ENCODE measurements at places on chromosomes 12 and 14.

GRCh38 chr12:90069711-90070110, 361.1 kb upstream of the ATP2B1 start:
- no peak overlapping the region for H3K4me3 ChIP-seq
- no peak for DNase-seq
- H3K27ac ChIP-seq, result no peak overlapping the region
- H3K4me1 ChIP-seq, result no peaks in the 10 kb centered on the region

GRCh38 chr12:108572166-108572790, 9.9 kb downstream of the ISCU start:
- DNase-seq, result no peak
- H3K27me3 ChIP-seq, result no peaks in the 10 kb centered on the region
- peaks cover 18% of the 10 kb centered on the region for H3K36me3 ChIP-seq
- no peak overlapping the region for H3K27ac ChIP-seq
- no peak overlapping the region for H3K4me3 ChIP-seq

- no peak for DNase-seq
- H3K27ac ChIP-seq, result no peak overlapping the region
- H3K27me3 ChIP-seq, result no peaks in the 10 kb centered on the region
- peaks cover 10% of the 10 kb centered on the region for H3K4me1 ChIP-seq
These were observed 396.1 kb downstream of the RAD51B start for GRCh38 chr14:68215629-68216028.

DNA sequence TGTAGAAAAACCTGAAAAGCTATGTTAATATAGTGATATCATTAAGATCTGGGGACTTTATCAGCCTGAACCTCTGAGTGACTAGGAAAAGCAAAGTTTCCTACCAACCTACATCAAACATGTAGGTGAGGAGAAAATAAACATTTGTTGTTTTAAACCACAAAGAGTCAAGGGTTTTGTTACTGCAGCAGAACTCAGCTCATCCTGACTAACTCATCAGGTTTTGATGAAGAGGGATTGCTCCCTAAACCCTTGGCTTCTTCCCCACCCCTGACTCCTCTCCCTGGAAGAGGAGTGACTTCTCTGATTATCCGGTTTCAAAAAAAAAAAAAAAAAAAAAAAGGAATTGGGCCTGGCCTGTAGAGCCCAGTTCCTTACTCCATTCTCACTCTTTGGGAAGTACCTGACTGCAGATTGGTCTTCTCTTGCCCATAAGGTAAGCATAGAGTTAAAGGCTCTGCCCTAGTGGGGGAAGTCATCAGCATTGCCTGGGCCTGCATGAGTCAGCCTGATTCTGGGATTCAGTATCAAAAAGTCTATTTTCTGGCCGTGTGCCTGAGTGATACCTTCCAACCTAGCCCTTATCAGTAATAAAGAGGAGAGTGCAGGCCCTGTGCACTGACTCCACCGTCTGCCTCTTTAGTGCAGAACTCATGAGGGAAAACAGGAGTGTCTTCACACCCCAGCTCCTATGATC, 16.9 kb downstream of the BDKRB1 start:
- H3K36me3 ChIP-seq, result no peaks in the 10 kb centered on the region
- no peak overlapping the region for H3K4me3 ChIP-seq
- no peaks in the 10 kb centered on the region for H3K4me1 ChIP-seq
- H3K27me3 ChIP-seq, result no peaks in the 10 kb centered on the region
- no peak overlapping the region for H3K27ac ChIP-seq

GRCh38 chr12:90683871-90684270, 271.1 kb downstream of the CCER1 start:
- no peak overlapping the region for H3K4me3 ChIP-seq
- H3K36me3 ChIP-seq, result no peaks in the 10 kb centered on the region
- H3K27ac ChIP-seq, result no peak overlapping the region
- DNase-seq, result no peak

DNA sequence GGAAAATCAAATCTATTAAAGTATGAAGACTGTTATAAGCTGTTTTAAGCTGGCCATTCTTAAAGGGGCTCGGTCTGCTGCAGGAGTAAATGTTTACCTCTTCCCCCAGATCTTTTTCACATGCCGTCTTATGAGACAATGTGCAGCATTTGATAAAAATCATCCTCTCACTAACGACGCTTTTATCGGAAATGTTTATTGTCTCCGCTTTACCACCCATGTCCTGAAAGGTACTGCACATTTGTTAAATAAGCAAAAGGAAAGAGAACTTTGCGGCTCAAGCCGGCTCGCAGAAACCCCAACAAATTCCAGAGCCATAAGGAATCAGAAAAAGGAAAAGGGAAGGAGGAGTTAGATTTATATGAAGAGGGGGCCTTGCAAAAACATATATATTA, 137.8 kb downstream of the HMGA2 start:
- no peak for DNase-seq
- H3K27me3 ChIP-seq, result peaks cover 3% of the 10 kb centered on the region
- H3K27ac ChIP-seq, result no peak overlapping the region
- H3K4me3 ChIP-seq, result no peak overlapping the region
